ENCODE measurements at places on chromosomes 16 and 17.

GRCh38 chr17:7579834-7580603 is 581 bp downstream of the CD68 start:
- DNase-seq = no peak

GRCh38 chr17:65595071-65595656 is 33.7 kb upstream of the AXIN2 start:
- no peak for DNase-seq

- no peak for DNase-seq
Measured at GRCh38 chr17:50798424-50799288, 31.3 kb upstream of the ANKRD40CL start.

GRCh38 chr17:39737206-39737759 is 455 bp upstream of the GRB7 start:
- no peak for DNase-seq

GRCh38 chr16:81693744-81694303 is 85.3 kb upstream of the PLCG2 start:
- no peak for DNase-seq
